ENCODE measurements at places on chromosomes 16 and 17. TPM values are rescaled to one million over a fixed set of nuclear protein-coding genes. Genes with fewer than 3 reads are reported as not detected.

DNA sequence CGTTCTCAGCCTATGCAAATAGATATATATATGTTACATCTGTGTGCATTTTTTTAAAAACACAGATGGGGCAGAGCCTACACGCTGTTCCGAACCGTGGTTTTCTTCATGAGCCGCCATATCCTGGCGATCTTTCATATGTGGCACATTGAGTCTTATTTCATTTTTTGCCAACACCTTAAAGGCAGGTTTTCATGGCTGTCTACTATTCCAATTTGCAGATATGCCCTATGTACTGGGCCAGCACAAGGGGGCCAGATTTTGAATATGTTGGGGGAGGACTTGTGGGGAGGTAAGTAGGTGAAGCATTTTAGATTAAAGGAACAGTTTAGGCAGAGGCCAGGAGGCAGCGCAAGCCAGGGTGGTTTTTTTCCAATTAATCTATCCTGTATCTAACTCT lies 16.0 kb downstream of the WFDC1 start:
- no peak for DNase-seq

GRCh38 chr17:81884520-81884919 lies 6.9 kb downstream of the ALYREF start:
- no peak for DNase-seq

DNA sequence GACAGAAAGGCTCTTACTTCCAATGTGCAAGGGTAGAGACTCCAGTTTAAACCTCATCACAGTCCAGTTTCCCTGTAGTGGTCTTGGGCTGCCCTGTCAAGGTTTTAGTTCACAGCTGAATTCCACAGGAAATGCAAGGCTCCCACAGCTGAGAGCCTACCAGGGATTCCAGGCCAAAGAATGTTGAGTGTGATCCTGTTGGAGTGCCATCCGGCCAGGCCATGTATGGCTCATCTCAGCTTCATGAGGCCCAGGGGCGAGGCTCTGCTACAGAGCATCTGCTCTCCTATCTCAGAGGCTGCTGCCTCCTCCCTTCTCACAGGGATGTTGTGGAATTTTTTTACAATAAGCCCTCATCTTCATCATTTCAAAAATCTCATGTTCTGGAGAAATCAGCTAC lies 239.8 kb upstream of the CCL2 start:
- DNase-seq, result no peak

DNA sequence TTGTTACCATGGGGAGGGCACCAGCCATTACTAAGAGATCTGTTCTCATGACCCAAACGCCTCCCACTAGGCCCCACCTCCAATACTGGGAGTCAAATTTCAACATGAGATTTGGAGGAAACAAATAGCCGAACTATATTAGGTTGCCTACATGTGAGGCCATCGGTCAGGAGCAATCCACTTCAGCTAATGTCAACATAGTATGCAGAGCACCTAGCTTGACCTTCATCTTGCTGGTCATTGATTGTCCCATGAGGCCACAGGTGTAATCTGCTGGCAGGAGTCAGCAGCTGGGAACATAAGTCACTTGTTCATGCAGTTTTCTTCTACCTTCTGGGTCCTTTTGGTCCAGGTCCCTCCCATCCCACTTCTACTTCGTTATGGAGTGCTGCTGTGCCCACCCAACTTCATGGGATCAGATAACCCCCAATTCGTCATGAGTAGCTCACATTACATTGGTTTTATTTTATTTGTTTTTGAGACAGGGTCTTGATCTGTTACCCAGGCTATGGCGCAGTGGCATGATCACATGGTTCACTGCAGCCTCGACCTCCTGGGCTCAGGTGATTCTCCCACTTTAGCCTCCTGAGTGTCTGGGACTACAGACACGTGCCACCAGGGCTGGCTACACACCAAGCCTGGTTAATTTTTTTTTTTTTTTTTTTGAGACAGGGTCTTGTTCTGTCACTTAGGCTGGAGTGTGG lies 5.9 kb upstream of the KPNA2 start:
- DNase-seq, result no peak

DNA sequence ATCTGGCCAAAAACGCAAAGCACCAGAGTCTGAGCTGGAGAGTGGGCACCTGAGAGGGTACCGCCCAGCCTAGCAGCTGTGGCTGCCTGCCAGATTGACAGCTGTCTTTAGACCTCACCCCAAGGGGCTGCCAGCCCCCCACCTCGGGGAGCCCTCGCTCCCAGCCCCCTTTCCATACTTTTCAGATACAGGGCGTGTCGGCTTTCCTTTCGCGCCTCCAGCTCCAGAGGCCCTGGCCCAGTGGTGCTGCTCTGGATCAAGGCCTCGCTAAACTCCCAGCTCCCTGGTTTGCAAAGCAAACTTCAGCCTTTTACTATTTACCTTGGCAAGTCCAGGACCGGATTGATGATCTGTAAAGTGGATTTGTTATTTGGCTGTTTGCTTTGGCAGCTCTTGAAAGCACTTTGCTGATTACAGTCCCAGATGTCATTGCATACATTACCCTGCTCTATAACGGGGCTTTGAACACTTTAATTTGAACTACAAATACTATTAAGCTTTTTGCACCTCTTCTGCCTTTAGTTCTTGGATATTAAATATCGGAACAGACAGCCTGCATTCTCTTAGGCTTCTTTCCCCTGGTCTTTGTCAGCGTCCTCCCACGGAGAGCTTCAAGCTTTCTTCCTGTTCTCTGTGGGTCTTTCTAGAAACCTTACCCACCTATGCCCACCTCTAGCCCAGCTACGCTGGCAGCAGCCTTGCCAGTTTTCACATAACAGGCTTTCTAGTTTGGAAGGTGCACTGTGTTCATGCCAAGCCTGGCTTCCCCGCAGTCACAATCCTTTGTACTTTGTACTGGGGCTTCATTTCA lies 63.6 kb upstream of the TBX2 start:
- DNase-seq, result peak; percentile 80

- no peak for DNase-seq
Observed at GRCh38 chr17:50916026-50916707, 50.0 kb upstream of the TOB1 start.

DNA sequence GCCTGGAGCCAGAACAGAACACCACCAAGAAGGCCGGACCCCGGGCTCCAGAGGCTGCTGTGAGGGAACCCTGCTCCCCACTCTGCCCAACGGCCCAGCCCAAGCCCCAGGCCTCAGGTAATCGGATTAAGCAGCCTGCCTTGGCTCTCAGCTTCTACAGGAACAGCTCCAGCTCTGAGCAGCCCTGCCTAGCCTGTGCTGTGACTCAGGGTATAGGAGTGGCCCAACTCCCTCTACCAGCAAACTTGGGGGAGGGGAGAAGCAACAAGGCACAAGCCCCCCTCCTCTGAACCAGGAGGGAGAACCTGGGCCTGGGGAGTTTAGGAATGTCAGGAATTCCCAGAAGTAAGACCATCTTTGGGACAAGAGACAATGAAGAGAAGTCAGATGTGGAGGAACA lies 849 bp upstream of the SOX15 start:
- DNase-seq, result peak; percentile 43

DNA sequence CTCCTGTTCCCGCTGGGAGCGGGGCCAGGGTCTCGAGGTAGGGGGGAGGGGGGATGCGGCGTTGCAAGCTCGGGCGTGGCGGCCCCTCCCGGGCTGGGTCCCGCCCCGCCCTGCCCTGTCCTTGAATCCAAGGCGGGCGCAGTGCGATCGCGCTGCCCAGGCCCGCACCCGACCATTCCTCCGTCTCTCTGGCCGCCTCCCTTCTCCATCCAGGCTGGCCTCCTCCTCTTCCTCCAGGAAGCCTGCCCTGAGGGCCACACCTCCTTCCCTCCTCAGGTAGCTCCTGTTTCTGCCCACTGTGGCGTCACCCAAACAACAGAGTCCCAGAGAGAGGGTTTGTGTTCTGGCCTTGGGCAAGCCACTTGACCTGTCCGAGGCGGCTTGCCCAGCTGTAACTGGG lies 43.0 kb upstream of the TAC4 start:
- DNase-seq, result no peak

- no peak for DNase-seq
Observed at GRCh38 chr16:68290450-68290849, 20.3 kb downstream of the SLC7A6OS start.

DNA sequence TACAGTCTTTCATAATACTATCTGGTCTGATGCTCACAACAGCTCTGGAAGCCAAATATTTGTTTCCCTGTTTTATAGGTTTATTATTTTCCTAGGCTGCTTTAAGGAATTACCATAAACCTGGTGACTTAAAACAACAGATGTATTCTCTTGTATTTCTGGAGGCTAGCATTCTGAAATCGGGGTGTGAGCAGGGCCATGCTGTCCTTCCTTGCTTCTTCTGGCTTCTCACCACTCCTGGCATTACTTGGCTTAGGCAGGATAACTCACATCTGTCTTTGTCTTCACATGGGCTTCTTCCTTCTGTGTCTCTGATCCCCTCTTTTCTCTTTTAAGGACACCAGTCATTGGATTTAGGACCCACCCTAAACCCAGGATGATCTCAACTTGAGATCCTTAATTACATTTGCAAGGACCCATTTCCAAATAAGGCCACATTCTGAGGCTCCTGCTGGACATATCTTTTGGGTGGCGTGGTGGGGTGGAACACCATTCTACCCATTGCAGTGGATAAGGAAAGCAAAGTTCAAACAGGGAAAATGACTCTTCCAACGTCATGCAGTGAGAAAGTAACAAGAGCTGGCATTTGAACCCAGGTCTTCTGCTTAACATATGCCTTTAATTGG lies 39.2 kb upstream of the TBX2 start:
- no peak for DNase-seq

DNA sequence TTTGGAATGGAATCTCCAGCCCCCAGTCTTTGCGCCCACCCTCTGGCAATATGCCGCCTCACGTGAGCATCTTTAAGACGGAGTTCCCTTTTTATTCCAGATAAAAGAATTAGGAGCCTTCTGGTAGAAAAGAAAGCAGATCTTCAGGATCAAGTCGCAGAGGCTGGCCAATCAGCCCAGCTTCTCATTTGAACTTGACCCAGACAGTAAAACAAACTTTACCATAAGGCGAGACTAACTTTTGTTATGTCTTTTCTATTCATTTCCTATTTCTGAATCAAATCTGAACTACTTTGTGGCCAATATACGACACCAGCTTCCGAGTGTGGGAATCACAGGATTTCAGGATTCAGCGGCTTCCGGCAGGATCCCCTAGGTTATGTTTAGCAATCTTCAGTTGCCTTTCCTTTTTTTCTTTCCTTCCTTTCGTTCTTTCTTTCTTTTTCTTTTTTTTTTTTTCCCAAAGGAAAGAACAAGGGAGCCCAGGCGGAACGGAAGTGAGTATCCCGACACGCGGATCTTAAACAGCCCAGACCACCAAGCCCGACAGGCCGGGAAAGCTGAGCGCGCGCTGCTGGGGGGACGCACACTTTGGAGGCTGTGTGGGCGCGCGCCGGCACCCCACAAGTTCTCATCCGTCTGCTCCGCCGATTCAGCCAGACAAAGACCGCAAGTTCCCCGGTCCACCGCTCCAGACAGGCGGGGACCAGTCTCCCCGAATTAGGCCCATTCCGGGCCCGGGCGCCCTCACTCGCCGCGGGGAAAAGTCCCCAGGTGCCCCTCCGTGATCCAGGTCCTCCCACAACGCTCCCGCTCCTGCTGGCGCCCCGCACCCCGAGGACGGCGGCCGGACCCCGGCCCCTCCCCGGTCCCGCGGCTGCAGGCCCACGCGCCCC lies 633 bp downstream of the TBC1D16 start:
- peak; percentile 54 for DNase-seq

DNA sequence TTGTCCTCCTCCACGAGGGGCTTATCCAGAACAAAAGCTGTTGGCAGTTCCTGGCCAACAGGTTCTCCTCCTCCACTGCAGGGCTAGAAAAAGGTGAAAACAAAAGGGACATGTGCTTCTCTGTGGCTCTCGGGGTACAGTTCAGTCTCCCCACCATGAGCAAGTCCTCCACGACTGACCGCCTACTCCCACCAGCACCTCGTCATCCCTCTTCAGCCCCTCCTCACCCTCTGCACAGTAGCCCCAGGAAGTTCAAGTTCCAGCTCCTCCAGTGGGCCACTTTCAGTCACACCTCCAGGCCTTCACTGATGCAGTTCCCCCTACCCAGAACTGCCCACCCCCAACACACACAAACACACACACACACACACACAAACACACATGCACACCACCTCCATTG lies 19.4 kb downstream of the KRT9 start:
- no peak for DNase-seq

DNA sequence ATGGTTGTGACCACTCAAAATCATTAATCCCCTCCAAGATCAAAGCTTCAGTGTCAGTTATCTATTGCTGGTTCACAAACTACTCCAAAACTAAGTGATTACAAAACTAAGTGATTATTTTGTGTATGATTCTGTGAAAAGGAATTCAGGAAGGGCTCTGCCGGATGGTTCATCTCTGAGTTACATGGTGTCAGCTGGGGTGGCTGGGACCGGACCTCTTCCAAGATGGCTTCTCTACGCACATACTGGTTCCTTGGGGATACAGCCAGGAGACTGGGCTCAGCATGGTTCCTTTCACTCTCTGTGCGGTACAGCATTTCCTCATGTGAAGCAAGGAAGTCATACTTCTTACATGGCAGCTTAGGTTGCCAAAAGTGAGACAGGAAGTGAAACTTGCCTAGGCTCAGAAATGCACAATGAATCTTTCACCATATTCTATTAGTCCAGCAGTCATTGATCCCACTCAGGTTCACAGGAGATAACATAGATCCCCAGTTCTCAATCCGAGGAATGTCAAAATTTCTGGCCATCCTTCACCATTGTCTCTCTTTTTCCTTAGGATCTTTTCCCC lies 97.9 kb upstream of the IRX6 start:
- DNase-seq, result no peak

ARL16 gene
- polyA plus RNA-seq, result 76.1 TPM

GDPD3 gene
- 17.7 TPM for polyA plus RNA-seq

RFFL gene
- 15.7 TPM for polyA plus RNA-seq

HAS3 gene
- 0.34 TPM for polyA plus RNA-seq

CSH1 gene
- polyA plus RNA-seq, result not detected

PDPR gene
- polyA plus RNA-seq, result 7.0 TPM

KRT24 gene
- polyA plus RNA-seq, result not detected

MT3 gene
- 25.5 TPM for polyA plus RNA-seq

CCL7 gene
- polyA plus RNA-seq, result not detected

C1QTNF8 gene
- not detected for polyA plus RNA-seq
